GF-D8 (cell line): ENCODE measurements at places on chromosomes 7 and 10.

- no peak for DNase-seq
These were observed 36.9 kb upstream of the C10orf67 start for GRCh38 chr10:23381298-23382040.

GRCh38 chr10:104016661-104017060, 49.7 kb downstream of the SLK start:
- DNase-seq: no peak

GRCh38 chr7:66336760-66337159, 131.6 kb downstream of the TPST1 start:
- DNase-seq: no peak

DNA sequence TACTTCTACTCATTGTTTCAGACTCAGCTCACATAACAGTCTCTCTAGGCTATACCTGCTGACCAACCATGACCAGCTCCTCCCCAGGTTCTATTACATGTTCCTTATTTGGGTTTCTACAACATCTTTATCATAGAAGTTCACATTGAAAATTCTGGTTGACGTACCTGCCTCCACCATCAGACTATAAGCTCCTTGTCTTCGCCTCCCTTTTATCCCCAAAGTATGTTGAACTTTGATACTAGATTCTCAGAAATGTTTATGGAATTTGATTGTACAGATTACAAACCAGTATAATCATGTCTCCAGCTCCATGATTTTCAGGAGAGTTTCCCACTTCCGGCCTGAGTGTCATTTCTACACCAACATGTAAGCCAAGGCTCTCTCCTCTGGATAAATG, 15.0 kb downstream of the NPSR1 start:
- no peak for DNase-seq

GRCh38 chr10:108014902-108015177, 850.3 kb upstream of the SORCS1 start:
- DNase-seq: no peak

- DNase-seq: no peak
These were observed 341.0 kb upstream of the PHF14 start for GRCh38 chr7:10632712-10633111.

DNA sequence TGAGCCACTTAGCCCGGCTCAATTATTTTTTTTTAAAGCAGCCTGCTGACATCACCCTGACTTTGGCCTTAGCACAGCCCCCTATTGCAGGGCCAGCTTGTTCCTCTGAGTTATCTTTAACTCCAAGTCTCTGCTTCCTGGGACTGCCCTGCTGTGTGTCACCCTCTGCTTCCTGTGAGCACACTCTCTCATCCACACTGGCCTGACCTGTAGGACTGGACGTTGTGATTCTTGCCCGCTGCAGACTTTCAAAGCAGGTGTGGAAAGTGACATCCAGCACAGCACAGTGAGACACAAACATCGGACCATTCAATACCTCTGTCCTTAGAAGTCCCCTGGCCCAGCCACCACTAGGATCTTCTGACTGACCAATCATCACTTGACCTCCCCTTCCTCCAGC, 26.4 kb upstream of the HSPA12A start:
- no peak for DNase-seq

GRCh38 chr10:97583476-97583875, 713 bp upstream of the HOGA1 start:
- DNase-seq: no peak

DNA sequence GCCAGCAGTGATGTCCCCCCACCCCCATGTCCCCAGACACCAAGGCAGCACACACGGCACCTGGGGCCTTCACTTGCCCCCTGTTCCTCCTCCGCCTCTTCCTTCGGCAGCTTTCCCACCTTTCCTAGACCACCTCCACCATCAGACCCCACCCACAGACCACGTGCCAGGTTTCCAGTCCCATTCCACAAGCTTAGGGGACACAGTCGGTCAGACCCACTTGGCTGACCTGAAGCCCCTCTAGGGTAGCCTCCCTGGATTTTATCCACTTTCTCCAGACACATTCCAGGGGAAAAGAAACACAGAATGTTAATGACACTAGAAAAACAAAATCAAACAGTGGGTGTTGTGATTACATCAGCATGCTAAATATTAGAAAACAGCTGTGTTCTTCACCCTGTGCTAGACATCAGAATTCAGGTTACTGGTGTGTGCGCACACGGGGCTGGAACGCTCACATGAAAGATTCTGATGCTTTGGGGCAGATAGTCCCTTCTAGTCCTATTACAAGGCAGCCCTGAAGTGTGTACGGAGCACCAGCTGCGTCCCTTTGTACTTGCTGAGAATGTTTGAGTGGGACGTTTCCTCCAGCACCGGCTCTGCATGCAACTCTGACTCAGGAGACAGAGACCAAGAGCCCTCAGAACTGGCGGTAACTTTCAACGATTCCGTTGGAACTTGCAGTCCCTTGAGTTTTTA, 75.5 kb upstream of the PPP2R2D start:
- no peak for DNase-seq

GRCh38 chr7:26490640-26491624, 199.3 kb downstream of the SNX10 start:
- no peak for DNase-seq

DNA sequence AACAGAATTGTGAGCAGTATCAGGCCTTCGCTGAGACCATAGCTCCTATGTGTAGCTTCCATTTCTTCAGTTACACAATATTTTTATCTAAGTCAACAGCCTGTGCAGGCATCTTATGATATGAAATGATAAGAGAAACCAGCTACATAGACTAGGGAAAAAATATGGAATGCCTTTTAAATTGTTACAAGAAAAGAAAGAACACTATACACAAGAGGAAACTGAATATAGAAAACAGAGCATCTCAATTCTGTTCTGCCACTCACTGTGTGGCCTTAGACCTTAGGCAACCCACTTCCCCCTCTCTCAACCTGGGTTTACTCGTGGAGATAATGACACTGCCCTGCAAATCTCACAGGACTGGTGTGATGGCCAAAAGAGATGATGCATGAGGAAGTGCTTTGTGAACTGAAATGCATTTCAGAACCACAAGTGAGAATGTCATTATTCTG, 132.9 kb downstream of the LRRN3 start:
- DNase-seq: no peak

DNA sequence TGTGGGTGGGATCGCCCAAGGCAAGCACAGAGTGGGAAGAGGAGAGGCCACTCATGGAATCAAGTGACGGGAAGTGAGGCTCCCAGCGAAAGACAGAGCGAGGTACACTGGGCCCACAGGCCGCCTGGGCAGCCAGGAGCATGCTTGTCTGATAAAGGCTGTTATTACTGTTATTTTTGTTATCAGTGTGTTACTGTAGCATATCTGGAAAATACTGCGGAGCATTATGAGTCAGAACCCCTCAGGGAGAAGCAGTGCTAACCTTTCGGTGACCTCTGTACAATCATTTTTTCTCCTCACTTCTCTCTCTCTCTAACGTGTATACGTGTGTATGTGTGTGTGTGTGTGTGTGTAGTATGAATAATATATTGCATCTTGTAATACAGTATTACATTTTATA, 3.8 kb upstream of the TCERG1L start:
- no peak for DNase-seq

- DNase-seq: no peak
These were observed 125.8 kb upstream of the PDSS1 start for GRCh38 chr10:26571655-26572054.

- DNase-seq: no peak
These were observed 68.5 kb downstream of the NPTX2 start for GRCh38 chr7:98685541-98685940.

DNA sequence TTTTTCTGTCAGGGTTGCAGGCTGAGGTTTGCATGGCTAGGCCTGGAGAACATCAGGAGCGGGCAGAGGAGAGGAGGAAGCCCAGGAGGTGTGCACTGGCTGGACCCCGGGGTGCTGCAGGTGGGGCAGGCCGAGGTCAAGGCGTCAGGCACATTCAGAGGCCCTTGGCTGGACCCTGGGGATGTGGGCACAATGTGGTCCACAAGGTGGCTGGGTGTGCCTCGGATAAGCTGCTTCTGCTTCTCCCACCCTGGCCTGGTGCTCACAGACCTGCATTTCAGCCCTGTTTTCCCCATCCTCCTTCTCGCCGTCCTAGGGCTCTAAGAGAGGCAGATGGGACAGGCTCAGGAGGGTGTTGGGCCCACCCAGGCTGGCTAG, 108.2 kb downstream of the ADCY1 start:
- DNase-seq: no peak

DNA sequence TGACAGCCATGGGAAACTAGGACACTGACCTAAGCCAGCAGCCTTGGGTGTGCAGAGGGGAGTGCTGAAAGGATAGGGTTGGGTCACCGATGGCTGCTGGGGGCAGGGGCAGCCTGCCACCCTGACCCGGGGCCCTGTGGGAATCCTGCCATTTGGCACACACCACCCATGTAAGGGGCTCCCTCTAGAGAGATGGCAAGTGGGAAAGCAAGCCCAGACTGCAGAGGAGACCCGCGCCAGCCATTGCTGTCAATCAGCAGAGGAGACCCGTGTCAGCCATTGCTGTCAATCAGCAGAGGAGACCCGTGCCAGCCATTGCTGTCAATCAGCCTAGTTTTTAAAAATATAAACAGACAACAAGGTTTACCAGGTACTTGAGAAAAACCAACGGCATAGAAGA, 27.4 kb upstream of the PRKAG2 start:
- no peak for DNase-seq

DNA sequence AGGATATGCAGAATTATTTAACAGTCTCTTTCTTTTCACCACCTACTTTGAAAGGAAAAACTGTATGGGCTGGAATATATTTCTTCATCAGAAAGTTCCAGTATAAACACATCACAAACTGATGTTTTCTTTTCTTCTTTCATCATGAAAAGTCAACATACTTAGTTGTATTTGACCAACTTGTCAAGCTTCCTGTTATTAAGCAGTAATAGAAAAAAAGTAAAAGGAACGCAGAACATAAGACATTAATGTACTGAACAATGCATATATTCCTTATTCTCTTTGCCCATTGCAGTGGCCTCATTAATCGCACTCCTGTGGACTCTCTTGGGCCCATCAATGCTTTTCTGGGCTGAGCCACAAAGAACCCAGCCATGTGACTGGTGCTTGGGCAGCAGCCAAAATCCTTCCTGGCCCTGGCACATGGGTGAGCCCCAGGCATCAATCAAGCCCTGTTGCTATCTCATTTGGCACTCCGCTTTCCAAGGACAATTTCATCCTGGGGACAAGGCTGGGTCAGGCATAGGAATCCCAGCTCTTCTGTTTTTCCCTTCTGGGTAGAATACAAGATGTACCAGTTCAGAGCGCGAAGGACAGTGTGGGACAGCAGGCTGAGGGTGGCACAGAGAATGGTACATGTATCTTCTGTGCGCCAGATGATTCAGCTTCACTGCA, 42.3 kb downstream of the RHOBTB1 start:
- no peak for DNase-seq

DNA sequence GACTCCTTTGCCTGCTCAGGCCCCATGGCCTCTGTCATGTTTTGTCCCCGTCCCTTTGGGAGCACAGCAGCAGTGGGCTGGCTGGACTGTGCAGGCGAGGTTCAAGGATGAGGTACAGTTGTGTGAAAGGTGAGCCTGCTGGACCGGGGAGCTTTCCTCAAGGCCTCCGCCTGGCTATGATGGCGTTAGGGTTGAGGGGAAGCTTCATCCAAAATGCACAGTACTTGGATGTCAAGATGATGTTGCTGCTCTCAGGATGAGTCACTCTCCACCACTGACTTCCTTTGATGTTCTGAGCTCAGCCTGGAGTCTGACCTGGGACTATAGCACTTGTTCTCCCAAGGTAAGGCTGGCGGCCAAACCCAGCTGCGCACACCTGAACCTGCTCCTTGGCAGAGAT, 152.7 kb upstream of the SHH start:
- DNase-seq: no peak

DNA sequence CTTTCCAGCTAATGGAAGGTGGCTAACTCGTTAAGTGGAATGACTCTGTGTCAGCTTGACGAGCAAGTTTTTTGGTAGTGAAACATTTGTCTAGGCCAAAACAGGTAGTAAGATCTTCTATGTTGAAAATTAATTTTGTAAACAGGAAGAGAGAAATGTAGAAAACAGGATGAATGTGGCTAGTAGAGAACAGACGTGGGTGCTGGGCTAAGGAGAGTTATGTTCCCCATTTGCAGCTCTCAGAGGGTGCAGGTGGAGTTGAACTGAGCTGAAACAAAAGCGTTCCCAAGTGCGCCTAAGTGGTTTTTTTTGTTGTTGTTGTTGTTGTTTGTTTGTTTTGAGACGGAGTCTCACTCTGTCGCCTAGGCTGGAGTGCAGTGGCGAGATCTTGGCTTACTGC, 59.5 kb upstream of the SRPK2 start:
- DNase-seq: no peak

- DNase-seq: no peak
These were observed 103.0 kb downstream of the DNAJB6 start for GRCh38 chr7:157439761-157440160.

DNA sequence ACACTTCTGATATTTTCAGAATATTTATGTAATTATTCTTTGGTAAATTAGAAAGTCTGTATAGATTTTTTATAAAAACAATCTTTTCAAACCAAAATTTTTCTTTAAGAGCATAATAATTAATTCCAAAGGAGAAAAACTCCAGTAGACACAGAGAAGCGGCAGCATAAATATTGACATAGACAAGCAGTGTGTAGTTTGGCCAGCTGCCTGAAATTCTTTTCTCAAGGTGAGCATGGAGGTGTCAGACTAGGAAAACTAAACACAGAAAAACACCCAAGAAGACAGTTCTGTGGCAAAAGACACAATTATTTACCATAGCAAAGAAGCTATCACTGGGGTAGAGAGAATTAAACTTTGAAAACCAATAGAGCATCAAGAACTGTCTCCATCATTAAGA, 82.4 kb downstream of the KLF6 start:
- DNase-seq: no peak

- no peak for DNase-seq
These were observed 18.9 kb downstream of the PRF1 start for GRCh38 chr10:70583669-70584037.

DNA sequence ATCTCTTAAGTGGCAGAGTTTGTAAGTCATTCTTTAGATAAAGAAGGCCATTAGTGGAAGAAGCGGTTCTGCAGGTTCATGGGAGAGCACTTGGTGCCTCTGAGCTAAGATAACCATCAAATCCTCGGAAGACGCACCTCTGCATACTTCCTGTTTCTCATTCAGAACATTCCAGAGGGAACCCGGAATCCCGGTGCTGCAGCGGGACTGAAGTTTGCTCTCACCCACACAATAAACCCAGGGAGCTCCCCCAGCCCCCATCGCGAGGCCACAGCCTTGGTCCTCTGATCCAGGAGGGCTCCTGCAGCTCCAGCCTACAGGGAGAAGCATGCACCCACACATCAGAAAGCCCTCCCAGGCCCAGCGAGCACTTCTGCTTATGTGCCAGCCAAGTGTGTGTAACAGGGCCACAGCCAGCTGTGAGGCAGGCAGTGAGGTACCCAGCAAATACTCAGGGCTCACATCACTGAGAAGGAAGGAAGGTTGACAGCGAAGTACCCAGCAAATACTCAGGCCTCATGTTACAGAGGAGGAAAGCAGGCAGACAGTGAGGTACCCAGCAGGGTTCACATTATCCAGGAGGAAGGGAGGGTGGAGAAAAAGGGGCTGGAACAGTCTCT, 142.4 kb downstream of the DIP2C start:
- no peak for DNase-seq

GRCh38 chr10:16441173-16441840, 4.5 kb downstream of the PTER start:
- DNase-seq: no peak

GRCh38 chr10:128624656-128625530, 498.7 kb upstream of the MKI67 start:
- DNase-seq: no peak
